ENCODE measurements at places on chromosomes 1 and 21.
A peak's percentile ranks its signal among the peaks of the same experiment; 100 is the strongest.

DNA sequence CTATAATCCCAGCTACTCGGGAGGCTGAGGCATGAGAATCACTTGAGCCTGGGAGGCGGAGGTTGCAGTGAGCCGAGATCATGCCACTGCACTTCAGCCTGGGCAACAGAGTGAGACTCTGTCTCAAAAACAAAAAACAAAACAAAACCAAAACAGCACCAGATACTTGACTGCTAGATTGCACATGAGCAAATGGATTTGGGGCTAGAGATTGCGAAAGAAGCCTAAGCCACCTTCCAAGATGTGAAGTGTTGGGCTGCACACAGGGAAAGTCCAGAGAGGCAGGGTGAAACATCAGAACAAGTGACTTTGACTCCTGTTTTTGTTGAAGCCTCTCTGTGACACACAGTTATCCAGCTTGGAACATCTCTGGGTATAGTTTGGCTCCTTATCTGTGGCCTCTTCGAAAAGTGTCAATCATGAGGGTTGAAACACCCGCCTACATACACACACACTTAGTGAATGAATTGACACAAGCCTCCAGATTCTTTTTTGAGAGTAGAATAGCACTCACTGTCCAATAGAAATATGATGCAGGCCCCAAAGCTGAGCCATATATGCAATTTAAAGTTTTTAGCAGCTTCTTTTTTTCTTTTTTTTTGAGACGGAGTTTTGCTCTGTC, 34.2 kb upstream of the GPR137B start:
- no peak for DNase-seq

- DNase-seq, result no peak
These were observed 50.7 kb downstream of the PALMD start for GRCh38 chr1:99696616-99697015.

- peak; percentile 41 for DNase-seq
These were observed 3.3 kb upstream of the CNR2 start for GRCh38 chr1:23916209-23917131.

DNA sequence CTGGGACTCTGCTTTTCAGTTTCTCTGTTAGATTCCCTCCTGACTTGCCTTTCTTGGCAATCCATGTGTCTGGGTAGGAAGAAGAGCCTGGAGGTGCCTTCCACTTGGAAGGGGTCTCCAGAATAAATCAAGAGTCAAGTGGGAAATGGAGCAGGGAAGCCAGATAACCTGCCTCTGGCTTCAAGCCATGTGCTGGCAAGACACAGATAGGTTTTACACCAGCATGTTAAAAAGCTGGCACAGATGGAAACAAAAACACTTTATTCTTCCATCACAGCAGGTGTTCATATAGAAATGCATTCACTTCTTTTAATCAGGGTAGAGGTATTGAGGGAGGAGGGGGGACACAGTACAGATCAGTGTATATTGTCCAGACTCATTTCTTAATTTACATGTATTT, 356.9 kb upstream of the RUNX1 start:
- DNase-seq, result peak; percentile 94

- peak; percentile 65 for DNase-seq
These were observed 212.8 kb upstream of the RAB4A start for GRCh38 chr1:229058111-229058561.

DNA sequence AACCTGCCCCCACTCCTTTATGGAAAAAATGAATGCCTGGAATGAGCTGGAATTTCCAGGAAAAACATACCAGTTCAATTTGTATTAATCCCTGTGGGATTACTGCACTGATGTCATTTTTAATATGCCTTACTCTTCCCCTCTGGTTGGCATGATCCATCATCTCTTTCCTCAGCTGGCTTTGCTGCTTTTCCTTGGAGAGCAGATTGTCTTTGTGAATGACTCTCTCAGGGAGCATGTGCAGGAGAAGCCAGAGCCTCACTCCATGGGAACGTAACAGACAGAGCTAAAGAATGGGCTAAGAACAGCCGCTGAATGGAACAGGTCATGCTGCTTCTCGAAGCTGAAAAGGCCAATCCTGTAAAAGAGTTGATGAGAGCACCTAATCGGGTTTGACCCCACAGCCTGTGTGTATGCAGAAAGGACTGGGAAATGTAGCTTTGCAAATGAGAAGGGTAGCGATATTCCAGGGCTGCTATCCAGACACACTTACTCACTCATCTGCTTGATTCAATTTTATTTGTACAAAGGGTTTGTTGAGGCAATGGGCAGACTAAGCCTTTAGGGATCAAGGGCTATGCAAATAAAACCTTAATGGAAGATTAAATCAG, 20.7 kb downstream of the PHC2 start:
- no peak for DNase-seq

DNA sequence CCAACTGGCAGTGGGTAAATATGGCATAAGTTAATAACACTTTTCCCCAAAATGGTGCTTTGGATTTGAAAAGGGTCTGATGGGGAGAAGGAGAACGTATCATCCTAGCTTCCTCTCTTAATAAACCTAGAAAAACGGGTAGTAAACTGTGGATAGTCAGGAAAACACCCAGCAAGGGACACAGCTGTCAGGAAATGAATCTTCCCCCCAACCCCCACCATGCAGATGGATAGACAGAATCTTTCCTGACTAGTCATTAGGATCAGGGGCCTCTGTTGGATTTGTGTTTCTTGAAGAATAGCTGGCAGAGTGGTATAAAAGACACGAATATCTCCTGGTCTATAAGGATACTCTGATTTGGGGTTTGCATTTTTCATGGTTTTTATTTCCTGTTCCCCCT, 22.5 kb upstream of the LAX1 start:
- DNase-seq, result no peak

- no peak for DNase-seq
These were observed 151.4 kb downstream of the CHRM3 start for GRCh38 chr1:239537795-239538194.

- no peak for DNase-seq
These were observed 7.6 kb downstream of the FAM151A start for GRCh38 chr1:54615531-54616279.

GRCh38 chr21:32256251-32256650, 22.6 kb downstream of the MIS18A start:
- no peak for DNase-seq

GRCh38 chr1:210407207-210407886, 78.6 kb downstream of the HHAT start:
- DNase-seq, result peak; percentile 71

DNA sequence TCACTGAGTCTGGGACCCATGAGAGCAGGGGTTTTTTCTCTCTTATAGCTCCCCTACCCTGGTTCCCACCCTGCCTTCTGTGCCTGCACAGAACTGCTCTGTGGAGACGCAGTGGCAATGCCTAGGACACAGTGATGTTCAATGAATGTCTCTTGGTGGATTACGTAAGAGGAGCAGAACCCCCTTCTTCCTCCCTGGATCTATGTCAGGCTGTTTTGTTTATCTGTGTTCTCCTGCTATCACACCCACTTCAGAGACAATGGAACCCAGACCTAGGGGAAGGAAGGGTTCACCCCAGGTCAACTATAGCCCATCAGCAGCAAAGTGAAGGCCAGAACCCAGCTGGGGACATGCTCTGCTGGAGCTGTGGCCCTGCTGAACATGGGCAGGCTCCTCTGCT, 2.0 kb downstream of the HPCAL4 start:
- DNase-seq, result no peak

DNA sequence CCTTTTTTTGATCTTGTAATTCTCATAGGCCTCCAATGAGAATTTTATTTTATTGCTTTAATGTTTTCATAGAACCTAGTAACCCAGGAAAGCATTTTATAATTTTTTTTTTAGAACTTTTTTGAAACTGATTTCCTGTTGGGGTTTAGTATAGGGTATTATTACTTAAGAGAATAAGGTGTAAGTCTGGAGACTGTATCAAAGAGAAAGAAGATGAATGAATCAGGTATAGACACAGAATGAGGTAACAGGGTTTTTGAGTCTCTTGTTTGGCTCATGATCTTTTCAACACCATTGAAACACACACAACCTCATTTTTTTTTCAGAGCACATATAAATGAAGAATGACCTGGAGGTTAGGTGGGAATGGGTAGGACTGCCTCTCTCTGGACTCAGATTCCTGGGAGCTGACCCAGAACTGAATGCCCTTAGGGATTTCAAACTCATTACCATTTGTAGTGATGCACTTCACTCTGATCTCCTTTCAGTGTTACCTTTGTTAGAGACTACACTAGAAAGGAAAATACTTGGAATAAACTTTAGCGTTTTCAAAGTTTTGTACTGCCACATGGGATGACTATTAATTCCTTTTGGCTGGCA, 51.0 kb downstream of the EPB41 start:
- no peak for DNase-seq

GRCh38 chr1:187092104-187092503, 263.4 kb downstream of the PLA2G4A start:
- DNase-seq, result no peak

GRCh38 chr1:14842891-14843290, 244.4 kb downstream of the KAZN start:
- no peak for DNase-seq

DNA sequence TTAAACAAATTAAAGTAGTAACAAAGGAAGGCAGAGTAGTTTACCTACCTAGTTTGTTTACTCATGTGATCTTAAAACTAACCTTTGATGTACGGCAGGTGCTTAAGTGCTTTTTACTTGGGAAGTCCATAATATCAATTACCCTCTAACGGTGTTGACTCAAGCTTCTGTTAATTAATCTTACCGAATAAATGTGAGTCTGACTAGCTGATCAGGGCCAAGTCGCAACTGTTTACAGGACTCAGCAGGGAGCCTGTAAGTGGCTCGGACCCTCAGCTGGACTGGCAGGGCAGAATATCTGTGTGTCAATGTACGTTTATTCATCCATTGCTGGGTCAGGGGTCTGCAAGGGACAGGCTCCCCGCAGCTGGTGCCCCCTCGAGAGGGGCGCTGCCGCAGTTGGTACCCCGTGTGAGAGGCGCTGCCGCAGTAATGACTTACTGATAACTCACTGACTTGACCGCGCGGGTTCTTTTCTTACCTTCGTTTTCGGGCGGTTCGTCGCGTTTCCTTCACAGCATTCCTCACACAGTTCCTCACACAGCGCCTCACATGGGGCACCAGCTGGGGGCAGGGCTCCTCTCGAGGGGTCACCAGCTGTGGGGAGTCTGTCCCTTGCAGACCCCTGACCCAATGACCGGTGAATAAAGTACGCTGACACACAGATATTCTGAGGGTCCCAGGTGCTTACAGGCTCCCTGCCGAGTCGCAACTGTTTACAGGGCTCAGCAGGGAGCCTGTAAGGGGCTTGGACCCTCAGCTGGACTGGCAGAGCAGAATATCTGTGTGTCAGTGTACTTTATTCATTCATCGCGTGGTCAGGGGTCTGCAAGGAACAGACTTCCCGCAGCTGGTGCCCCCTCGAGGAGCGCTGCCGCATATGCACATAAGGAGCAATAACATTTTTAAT, 3.0 kb downstream of the FMO1 start:
- peak; percentile 88 for DNase-seq

- no peak for DNase-seq
These were observed 359.2 kb upstream of the NCAM2 start for GRCh38 chr21:20639026-20639425.

DNA sequence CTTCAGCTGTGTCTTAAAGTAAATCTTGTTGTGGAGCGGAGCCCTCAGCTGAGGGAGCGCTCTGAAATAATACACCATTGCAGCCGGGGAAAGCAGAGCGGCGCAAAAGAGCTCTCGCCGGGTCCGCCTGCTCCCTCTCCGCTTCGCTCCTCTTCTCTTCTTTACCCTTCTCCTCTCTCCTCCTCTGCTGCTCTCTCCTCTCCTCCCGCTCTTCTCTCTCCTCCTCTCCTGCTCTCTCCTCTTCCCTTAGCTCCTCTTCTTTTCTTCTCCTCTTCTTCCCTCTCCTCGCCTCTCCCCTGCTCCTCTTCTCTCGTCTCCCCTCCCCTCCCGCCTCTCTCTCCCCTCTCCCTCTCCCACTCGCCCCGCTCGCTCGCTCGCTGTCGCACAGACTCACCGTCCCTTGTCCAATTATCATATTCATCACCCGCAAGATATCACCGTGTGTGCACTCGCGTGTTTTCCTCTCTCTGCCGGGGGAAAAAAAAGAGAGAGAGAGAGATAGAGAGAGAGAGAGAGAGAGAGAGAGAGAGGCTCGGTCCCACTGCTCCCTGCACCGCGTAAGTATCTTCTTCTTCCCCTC, at the start of gene PROX1:
TSS of gene PROX1 (plus strand) at position 47 of the 580 bp plus-strand sequence. CDS start 8,563 bp downstream, outside the sequence.
- peak; percentile 87 for DNase-seq

DNA sequence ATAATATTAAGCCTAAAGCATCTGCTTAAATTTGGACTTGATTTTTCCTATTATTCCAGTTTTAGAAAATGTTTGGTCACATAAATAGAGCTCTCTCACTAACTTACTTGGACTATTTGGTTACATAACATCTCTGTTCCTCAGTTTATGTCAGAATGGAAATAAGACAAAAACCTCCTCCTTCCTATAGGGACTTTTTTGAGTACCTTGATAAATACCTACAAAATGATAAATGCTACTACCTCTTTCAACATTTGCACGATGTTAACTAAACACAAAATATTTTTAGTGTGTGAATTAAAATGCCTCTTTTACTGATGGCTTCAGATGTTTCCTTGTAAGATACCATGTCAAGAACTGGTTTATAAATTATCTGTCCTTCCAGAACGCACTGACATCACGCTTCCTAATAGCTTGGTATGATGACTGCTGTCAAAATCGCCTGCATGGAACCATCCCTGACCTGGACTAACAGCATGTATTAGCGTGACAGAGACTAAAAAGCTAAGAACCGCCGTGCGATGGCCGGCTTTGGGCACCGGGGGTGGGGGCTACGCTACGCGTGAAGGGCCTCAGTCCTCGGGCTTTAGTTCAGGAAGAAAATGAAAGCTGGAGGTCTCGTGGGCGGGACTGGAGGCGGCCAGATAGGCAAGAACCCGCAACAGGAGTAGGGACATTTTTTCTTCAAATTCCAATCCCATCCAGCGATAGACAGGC, 133.2 kb upstream of the BARHL2 start:
- no peak for DNase-seq

DNA sequence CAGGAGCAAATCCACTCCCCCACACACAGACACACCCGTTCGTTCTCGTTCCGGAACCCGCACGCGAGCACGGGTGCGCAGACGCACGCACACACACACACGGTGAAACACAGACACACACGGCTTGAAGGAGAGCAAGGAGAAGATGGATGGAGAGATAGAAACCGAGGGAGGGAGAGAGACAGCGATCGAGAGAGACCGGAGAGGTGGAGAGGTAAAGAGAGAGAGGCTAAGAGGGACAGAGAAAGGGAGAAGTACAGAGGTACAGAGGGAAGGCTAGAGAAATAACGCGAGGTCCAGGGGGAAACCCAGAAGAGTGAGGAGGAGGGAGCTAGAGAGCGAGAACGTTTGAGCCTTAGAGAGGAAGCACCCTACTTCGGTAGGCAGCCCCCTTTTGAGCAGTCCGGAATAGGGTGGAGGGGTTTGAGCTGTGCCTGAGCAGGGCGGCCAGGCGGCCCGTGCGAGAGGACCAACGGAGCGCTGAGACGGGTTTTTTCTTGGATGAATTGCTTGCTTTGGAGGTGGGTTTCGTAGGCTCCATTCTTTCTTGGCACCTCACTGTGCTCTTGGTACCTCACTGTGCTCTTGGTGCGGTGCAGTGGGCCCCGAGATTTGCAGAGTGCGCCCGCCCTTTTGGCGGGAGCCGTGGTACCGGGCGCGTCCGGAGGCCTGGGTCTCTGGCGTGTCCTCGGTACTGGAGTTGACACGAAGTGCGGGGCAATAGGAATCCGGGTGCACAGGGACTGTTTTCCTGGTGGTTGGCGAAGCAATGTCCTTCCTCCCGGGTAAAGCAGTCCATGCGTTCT, 88.4 kb upstream of the RHOU start:
- DNase-seq, result peak; percentile 15
